ENCODE measurements at places on chromosomes 3 and 15. TPM values are rescaled to one million over a fixed set of nuclear protein-coding genes. Genes with fewer than 3 reads are reported as not detected.

GRCh38 chr15:40407330-40407990 is 1.9 kb downstream of the IVD start:
- no peak for DNase-seq

TBC1D2B gene
- total RNA-seq = 62.9 TPM

DNA sequence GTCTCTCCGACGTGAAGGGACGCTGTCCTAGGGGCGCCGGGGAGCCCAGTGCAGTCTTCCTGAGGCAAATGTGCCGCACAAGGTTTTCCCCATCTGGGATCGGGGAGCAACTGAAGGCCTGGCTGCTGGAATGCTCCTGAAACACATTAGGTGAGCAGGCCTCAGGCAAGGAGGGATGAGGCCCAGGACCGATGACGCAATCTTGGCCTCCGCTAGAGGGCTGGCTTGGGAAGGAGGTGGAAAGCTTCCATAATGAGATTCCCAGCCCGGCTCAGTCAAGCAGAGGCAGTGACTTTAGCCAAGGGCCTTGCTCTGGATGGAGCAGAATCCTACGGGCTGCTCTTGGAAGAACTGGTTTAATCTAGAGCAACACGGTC is 50.8 kb downstream of the CPN2 start:
- DNase-seq = no peak

GRCh38 chr3:130576375-130577266 is 59.6 kb downstream of the COL6A6 start:
- DNase-seq = no peak

ACVR2B gene
- total RNA-seq = 5.4 TPM

DNA sequence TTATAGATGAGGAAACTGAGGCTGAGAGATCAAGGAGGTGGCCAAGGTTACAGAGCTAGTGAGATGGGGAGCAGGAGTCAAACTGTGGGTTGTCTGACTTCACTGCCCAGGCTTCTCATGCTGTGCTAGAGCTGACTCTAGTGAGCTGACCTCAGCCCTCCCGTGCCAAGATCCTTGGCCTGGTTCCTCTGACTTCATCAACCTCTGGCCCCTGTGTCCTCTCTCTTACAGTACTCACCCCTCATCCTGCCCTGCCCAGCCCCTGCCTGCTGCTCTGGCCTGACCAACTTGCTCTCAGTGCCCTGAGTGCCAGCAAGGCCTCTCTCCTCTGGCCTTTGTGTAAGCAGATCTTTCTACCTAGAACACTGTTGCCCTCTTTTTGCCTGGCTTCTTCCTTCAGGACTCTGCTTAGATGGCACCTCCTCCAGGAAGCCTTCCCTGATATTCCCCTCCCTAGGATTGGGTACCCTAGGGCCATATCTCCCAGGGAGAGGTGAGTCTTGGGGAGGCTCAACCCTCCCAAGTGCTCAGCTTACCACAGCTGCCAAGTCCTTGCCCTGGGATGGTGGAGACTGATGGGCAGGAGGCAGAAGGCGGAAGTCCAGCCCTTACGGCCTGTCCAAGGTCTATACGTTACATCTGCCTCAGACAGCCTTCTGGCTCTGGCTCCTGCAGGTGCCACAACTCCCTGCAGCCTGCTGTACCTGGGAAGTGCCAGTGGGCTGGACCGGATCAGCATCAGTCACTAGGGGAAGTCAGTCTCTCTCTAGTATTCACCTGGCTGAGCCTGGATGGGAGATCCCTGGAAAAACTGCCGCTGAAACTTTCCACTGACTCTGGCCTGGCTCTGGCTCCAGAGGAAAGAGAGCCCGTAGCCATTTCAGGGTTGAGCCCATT is 36.3 kb upstream of the FAM107A start:
- no peak for DNase-seq

GRCh38 chr15:54843006-54843405 is 353.7 kb downstream of the RSL24D1 start:
- no peak for DNase-seq

EPB42 gene
- not detected for total RNA-seq

ADPRH gene
- 5.9 TPM for total RNA-seq

PTPRG gene
- not detected for total RNA-seq

COPS2 gene
- total RNA-seq = 85.0 TPM

C3orf49 gene
- not detected for total RNA-seq

Measured in activated CD8-positive, alpha-beta T cell treated with anti-CD3 and anti-CD28 coated beads for 36 hours (primary cell).